ENCODE measurements at places on chromosomes 4 and X.

DNA sequence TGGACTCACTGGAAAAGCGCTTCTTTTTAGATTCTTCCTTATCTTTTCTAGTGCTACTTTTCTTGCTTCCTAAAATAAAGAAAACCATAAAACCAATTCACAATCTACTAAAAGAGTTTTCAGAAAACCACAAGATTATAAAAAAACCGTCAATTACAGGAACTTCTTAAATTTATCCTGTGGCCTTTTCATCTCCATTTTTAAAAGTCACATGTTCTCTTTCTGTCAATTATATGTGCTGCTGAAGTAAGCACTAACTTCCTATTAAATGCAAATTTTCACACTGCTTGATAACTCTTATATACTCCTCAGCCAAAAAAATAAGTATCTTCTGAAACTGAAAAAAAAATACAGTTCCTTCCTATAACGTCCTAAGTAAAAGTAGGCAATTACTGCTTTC, 32.8 kb downstream of the CENPC start:
- no peak for DNase-seq

DNA sequence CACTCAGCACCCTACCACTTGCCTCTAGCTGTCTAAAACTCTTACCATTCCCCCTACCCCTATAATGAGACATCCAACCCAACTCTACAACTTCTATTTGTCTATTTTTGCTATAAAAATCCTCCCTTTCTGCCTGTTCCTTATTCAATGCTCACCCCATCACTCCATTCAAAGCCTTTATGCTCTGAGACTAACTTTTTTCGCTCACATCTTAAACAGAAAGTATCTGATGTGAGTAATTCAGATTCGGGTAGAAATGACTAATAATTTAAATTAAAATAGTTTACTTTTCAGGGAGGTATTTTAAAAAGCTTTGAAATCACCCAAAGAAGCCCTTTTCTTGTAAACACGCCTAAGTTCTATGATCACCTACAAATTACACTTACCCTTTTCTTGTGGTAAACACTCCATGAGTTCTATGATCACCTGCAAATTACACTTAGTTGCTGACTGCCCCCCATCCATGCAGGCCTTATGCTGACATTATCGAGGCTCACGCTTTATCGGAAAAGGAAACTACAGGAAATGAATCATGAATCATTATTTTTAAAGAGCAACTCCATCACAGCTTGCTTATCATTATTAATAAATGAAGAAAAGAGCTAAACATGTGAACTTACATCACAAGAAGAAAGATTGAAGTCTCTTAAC, 168.7 kb upstream of the PPP1R2C start:
- DNase-seq = no peak

DNA sequence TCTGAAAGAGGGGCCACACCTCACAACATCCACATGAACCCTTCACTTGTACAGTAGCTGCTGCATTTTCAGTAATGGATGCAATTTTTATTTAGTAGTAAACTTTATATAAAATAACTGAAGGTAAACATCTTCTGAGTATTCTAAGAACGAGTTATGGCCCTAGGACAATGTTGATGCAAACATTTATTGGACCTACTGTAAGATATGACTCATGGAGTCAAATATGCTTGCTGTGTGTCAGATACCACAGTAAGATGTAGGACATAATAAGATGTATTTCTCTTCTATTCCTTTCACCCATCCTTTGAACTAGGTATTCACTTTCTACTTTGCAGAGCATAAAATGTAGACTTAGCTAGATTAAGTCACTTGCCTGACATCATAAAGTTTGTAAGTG, 87.6 kb downstream of the TEX13C start:
- no peak for DNase-seq

DNA sequence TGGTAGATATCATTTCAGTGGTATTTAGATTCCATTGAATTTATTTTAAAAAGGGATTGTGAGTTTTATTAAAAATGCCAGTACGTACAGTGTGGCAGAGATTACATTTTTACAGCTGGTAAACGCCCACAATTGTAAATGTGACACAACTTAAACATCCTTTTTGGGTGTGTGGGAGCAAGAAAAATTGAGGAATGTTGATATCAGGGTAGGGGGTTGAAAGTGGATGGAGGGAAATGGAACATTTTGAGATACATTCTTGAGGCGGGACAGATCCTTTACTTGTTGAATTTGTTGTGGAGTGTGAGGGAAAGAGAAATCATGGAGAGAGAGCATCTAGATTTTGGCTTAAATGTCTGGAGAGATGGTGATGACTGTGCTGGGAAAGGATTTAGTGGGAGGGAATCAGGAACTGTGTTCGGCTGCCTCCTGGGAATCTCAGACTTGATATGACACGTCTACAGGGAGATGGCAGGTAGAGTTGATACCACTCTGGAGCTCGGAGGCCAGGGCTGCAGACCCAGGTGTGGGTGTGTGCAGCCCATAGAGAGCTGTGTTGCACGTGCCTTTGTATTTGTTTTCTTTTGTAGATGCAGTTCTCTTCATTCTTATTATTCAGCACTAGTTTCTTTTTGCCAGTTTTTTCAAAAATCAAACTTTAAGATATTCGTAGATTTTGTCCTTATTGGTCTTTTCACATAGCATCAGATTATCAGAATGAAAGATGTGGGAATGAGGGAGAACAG, 10.8 kb downstream of the TMEM131L start:
- DNase-seq = no peak

GRCh38 chrX:155757046-155757759, 123.9 kb upstream of the VAMP7 start:
- no peak for DNase-seq

DNA sequence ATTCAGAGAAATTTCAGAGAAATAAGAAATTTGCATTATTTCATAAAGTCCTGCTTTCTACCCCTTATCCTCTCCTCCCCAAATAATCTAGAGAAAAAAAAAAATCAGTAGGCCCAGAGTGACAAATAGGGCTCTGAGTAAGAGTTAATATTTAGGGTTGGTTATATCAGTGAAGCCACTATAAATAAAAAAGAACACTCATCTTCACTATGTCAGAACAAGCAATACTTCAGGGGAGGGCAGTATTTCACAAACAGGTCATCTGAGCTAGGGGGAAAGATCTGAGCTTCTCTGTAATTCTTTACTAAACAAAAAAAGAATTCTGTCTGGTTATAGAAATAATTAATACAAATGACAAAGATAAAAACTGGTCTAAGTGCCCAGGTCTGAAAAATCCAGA, 39.4 kb downstream of the PDE5A start:
- no peak for DNase-seq

GRCh38 chr4:164892018-164892417, 15.0 kb downstream of the APELA start:
- no peak for DNase-seq

DNA sequence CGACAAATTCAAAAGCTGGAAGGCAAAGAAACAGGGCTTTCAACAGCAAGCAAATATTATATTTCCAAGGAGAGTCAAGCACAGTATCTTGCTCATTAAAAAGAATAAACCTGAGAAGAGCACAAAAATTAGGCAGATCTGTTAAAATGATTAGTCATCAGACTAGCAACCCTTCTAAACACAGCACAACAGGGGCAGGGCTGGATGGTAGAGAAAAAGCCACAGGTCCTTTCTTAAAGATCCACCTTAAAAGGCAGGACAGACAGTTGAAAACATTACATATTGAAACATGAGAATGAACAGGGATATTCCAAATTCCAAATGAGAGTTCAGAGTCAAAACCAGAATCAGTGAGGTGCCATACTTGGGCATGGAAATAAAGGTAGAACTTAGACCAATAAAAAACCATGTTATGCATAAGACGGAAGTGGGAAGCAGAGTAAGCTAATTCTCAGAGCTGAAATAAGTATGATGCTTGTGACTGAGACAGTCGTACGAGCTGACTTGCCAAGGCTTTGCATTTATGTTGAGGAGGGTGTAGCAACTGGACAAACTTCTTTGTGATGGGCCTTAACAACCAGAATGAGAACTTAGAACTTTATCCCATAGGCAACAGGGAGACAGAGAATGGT, 126.9 kb upstream of the FAM9B start:
- no peak for DNase-seq

- DNase-seq = no peak
Observed at GRCh38 chr4:114924311-114924710, 189.1 kb downstream of the NDST4 start.

DNA sequence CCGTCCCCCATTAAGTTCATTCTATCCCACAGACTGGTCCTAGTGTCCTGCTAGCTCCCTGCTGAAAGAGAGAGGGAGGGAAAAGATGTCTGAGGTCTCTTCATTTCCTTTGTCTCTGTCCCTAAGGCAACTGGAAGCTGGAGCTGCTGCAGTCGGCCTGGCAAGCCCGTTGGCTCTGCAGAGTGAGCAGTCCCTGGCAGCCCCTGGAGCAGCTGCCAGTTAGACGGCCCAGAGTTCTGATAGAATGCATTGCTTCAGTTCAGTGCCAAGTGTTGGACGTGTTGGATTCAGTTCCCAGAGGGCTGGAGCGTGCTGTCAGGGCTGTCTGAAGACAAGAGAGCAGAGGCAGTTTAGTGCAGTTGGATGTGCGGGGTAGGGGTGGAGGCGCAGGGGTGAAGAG, 975 bp downstream of the KCNE5 start:
- no peak for DNase-seq

DNA sequence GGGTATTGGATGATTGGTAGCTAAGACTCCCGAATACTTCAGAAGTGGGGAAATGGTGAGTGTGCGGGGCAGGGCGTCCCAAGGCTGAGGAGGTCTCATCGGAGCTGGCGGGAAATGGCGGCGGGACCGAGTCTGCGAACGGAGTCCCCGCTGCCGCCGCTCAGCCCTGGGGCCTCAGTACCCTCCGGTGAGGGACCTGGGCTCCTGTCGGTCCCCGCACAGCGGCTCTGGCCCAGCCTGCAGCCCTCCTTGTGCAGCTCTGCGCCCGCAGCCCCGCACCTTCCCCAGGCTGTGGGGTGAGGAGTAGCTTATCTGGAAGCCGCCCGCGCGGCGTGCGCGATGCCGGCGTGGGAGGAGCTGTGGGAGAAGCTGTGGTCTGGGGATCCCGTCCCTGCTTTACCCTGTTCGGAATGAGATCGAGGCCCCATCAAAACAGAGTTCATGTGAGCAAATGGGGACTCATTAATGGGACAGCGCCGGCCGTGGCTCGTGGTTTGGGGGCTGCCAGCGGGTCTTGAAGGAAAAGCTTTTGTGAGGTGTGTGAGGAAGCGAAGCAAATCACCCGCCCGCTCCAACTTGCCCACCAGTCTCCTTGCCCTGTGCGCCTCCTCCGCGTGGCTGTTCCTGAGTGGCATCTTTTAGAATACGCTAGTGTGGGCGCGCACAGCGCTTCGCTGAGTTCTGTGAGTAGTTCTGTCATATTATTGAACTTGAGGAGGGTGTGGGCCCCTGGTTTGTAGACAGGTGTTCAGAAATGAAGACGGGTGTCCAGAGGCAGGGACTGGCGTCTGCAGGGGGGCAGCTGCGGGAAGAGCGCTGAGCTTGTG, 531 bp downstream of the ZNF141 start:
- no peak for DNase-seq

GRCh38 chr4:176479767-176480166, 160.0 kb downstream of the SPCS3 start:
- no peak for DNase-seq

GRCh38 chr4:37400241-37400881, 155.8 kb downstream of the NWD2 start:
- DNase-seq = no peak

DNA sequence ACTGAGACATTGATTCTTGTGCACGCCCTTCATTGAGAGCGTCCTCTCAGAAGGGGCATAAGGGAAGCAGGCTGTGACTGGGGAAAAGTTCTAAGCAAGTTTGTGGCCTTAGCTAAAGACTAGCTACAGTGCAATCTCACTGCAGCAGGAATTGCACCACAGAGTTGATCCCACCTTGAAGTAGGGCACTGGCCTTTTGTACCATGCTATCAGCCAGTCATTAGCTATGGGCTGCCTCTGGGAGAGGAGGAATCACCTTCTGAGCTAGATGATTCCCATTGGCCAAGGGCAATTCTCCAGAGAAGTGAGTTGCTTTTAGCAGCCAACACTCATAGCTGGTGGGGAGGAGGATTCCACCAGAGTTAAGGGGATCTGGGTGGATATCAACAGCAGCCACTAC, 142.6 kb upstream of the SCML1 start:
- DNase-seq = no peak

Measured in retinal pigment epithelial cell (primary cell).